ENCODE measurements at places on chromosomes 5 and 9. TPM values are rescaled to one million over a fixed set of nuclear protein-coding genes. Genes with fewer than 3 reads are reported as not detected.

GRCh38 chr5:65819905-65820240 lies 97.9 kb downstream of the NLN start:
- no peak for DNase-seq

- DNase-seq, result no peak
Measured at GRCh38 chr5:59257488-59258400, 635.8 kb downstream of the PDE4D start.

DNA sequence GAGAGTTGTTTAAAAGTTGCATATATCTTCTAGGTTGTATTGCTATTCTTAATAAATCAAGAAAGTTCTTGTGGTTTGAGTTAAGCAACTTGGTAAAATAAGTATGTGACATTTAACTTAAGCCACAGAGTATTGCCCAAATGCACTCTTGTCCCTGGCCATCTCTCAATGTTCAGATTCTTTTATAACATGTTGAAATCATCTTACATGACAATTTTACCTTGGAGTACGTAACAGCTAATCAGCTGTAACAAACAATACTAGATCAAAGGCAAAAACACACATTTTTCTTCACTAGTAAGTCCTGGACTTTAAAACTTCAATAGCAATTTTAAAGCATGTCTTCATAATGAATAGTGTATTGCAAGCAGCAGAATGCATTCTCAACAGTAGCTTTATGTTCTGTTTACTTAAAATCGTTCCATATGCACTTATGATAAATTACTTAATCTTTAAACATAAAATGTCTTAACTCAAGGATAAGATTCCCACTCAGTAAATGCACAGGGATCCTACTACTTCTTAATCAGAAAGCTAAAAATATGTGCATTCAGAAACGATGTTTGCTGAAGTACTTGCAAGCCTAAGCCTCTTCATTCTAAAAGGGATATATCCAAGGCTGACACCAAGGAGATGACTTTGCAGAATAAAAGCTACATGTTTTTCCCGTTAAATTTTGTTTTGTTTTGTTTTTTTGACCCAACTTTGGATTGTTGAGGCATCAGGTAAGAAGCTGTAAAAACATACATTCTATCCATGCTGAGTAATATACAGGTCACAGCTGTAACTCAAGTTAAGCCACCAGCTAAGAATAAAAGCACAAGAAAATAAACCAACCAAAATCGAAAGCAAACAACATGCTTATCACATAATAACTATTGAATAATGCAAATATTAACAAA lies 86.1 kb upstream of the NFIB start:
- DNase-seq, result no peak

DNA sequence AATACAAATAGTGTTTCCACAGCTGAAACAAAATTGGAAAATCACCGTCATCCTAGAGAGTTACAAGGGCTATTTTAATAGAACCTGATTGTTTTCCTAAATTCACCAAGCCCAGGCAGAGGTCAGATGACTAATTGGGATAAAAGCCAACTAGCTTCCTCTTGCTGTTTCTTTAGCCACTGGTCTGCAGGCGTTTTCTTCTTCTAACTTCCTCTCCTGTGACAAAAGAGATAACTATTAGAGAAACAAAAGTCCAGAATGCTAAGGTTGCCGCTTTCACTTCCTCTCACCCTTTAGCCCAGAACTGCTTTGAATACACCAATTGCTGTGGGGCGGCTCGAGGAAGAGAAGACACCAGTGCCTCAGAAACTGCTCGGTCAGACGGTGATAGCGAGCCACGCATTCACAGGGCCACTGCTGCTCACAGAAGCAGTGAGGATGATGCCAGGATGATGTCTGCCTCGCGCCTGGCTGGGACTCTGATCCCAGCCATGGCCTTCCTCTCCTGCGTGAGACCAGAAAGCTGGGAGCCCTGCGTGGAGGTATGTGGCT lies at the start of gene TLR4:
Gene TLR4, plus strand, starts transcription at position 380 of the 552 bp plus-strand sequence. Its CDS starts 70 bp downstream, at position 450.
- DNase-seq, result peak; percentile 59

The HINT1 gene
- polyA plus RNA-seq, result 222 TPM

DNA sequence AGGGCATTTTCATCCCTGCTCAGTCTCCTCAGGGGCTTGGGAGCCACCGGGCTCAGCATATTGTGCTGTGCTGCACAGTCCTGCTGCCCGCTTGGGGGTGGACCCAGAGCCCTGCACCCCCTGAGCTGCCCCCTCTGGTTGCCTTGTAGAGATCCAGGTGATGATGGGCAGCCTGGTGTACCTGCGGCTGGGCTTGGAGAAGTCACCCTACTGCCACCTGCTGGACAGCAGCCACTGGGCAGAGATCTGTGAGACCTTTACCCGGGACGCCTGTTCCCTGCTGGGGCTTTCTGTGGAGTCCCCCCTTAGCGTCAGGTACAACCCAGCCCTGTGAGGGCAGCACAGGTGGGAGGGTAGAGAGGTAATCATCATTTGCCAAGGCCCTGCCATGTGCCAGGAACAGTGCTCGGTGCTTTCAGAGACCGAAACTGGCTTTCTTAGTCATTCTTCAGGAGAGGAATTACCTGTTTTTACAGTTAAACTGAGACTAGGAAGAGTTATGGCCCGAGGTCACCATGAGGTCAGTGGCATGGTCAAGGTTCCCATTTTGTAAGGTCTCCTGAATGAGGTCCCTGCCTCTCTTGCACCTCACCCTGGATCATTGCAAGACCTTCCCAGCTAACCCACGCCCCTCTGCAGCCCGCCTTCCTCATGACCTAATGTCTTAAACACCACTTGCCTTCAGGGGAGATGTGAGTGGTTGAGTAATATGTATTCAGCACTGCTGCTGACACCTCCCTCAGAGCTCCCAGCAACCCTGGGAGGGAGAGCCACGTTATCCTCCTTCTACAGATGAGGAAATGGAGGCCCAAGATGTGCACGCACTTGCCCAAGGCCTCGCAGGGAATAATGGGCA lies 7.5 kb downstream of the NHP2 start:
- peak; percentile 75 for DNase-seq

The PPP1R2B gene
- 43.6 TPM for polyA plus RNA-seq

The PHF24 gene
- 44.8 TPM for polyA plus RNA-seq

DNA sequence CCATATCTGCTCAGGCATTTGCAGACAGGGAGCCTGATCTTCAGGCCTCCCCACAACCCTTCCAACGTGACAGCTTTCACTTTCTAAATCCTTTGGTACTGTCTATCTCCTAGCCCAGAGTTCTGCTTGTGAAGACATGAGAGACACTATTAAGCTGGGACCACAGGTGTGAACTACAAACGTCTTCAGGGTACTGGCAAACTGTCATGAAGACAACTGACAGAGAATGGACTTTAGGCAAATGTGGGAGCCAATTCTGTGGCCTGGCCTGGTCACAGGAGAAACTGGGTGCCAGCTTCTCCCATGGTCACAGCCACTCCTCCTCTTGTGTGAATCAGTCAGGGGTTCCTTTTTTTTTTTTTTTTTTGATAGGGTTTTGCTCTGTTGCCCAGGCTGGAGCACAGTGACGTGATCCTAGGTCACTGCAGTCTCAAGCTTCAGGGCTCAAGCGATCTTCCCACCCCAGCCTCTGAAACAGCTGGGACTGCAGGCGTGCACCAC lies 10.4 kb downstream of the TRIM14 start:
- DNase-seq, result no peak

GRCh38 chr5:173753307-173754168 lies 134.6 kb upstream of the CPEB4 start:
- no peak for DNase-seq

- DNase-seq, result peak; percentile 42
Measured at GRCh38 chr5:43422143-43422542, 10.0 kb upstream of the CCL28 start.

- no peak for DNase-seq
Measured at GRCh38 chr9:68609901-68610415, 69.3 kb upstream of the TMEM252 start.

DNA sequence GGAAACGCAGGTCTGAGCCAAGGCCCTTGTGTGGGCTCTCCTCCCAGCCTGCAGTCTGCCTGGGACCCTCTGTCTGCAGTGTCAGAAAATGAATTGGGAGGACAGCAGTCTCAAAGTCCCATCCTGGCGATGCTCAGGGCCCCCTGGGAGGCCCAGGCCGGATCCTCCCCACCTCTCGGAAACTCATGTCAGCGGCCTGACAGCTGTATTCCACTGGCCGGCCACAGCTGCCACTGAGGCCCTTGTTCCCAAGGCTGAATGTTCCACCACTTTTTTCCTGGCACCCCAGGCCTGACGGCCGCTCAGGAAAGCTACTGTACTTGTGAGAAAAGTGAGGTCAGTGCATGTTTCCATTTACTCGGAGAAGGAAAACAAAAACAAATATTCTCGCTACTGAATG lies 180.0 kb downstream of the FGF18 start:
- DNase-seq, result no peak

- DNase-seq, result no peak
Measured at GRCh38 chr5:139699351-139699750, 51.2 kb downstream of the CXXC5 start.

The TMED9 gene
- polyA plus RNA-seq, result 140 TPM

GRCh38 chr5:158023266-158023665 lies 164.3 kb upstream of the CLINT1 start:
- DNase-seq, result no peak

DNA sequence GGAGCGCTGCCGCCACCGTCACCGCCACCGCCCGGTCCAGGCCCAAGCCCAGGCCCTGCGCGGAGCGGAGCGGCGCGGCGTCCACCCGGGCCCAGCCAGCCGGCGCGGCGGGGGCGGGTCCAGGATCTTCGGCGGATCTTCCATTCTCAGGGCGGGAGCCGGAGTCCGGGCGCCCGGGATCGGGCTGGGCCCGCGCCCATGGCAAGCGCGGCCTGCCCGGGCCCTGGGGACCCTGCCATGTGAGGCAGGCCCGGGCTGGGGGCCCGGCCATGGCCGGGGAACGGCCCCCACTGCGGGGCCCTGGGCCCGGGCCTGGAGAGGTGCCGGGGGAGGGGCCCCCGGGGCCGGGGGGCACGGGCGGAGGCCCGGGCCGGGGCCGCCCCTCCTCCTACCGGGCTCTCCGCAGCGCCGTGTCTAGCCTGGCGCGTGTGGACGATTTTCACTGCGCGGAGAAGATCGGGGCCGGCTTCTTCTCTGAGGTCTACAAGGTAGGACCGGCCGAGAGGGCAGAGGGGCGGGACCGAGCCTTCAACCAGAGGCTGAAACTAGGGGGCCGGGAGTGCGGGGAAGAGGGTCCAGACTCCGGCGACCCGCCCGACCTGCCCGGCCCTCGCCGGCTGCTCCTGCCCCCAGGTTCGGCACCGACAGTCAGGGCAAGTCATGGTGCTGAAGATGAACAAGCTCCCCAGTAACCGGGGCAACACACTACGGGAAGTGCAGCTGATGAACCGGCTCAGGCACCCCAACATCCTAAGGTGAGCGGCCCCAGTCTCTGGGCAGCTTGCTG lies 482 bp downstream of the TESK1 start:
- peak; percentile 38 for DNase-seq

DNA sequence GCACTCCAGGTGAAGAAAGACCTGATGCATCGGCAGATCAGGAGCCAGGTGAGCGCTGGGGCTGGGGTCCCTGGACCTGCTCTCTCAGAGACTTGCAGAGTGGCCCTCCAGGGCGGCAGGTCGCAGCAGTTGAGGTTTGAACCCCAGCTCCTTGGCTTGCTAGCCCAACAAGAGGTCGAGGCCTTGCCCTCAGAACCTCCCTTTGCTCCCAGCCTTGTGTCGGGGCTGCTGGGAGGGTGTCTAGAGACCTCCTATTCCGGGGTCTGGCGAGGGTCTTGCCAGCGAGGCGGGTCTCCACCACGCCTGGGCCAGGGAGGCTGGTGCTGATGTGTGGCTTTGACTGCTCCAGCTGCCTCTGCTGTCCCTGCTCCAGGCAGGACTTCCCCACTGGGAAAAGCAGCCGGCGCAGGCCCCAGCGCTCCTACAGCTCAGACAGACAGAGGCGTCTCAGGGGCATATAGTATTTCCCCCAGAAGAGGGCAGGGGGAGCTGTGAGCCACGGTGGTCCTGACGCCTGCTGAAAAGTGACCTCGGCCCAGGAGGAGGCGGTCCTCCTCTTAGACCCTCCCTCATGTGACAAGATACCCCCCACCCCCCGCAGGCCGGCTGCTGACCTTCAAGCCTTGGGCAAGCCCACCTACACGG lies 38.3 kb downstream of the LRSAM1 start:
- DNase-seq, result no peak

- DNase-seq, result no peak
Measured at GRCh38 chr5:179875741-179876609, 17.4 kb upstream of the MRNIP start.

The SNCAIP gene
- polyA plus RNA-seq, result 28.4 TPM

GRCh38 chr5:39197556-39197955 lies 21.8 kb downstream of the FYB1 start:
- no peak for DNase-seq

Data from testis (tissue), 5 donors.